Ureter (tissue), 1 donor: ENCODE measurements at places on chromosomes 12 and 14. TPM values are rescaled to one million over a fixed set of nuclear protein-coding genes. Genes with fewer than 3 reads are reported as not detected.

- no peak for DNase-seq
These were observed 76.5 kb downstream of the SNAPC1 start for GRCh38 chr14:61838661-61839245.

DNA sequence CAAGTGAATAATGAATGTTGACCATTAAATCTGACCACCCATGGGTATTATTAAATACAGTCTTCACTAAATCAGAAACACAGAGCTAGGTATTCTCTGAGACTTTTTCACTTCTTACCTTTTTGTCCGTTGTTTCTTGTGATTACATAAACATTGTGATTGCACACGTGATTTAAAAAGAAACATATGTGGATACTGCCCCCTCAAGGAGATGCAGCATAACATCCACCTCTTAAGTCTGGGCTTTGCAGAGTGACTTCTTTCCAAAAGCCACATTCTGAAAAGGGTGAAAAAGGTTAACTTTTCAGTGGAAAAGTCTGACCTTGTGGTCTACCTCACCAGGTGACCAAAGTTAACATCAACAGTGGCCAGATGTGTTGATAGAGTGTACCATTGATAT lies 185.5 kb upstream of the FAR2 start:
- no peak for DNase-seq

DNA sequence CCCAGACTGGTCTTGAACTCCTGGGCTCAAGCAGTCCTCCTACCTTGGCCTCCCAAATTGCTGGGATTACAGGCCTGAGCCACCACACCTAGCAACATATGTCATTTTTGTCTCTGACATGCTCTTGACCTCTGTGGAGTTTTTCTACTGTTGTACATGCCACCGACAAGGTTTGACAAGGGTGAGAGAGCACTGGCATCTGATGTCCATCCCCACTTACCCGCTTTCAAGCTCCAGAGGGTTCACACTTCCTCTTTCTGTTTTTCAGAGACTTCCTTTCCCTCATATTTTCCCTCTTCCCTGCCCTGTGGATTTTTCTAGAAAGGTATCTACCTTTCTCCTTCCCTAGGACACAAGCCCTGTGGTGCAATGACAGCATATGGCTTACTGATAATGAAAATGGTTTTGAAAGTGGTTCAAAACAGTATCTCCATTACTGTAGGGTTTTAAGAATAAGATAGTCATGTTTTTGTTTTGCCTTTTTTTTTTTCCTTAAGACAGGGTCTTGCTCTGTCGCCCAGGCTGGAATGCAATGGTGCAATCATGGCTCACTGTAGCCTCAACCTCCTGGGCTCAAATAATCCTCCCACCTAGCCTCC lies 27.7 kb upstream of the PLEKHG3 start:
- no peak for DNase-seq

DNA sequence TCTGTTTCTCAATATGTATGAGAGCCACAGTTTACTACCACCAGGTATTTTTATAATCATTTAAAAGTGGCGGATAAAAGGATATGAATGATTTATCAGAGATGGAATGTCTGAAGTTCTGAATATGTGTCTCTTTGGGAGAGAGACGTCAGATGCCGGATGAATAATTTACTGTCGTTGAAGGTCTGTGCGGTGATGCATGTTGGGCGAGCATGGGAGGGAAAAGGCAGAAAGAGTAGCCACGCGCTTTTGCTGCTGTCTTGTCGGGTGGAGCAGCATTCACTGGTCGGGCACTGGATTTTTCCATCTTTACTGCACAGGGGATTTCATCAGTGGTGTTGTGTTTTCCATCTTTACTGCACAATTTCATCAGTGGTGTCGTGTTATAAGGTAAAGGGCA lies 65.6 kb downstream of the SYNE2 start:
- no peak for DNase-seq

DNA sequence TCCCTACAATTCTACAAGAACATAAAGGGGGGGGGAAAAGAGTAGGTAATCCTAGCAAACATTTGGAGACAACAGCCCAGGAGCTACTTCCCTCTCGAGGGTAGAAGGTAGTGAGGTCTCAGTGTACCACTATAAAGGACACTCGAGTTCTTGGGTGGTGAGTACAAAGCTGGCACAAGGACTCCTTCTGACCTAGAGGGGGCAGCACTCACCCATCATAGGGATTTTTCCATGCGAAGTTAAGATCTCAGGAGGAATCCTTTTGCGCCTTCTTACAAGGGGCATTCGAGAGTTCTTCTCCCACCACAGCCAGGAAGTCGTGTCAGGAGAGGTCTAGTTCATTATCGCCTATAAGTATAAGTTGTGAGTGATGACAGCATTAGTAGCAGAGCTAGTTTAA lies 200.2 kb upstream of the RBM19 start:
- DNase-seq: no peak

DNA sequence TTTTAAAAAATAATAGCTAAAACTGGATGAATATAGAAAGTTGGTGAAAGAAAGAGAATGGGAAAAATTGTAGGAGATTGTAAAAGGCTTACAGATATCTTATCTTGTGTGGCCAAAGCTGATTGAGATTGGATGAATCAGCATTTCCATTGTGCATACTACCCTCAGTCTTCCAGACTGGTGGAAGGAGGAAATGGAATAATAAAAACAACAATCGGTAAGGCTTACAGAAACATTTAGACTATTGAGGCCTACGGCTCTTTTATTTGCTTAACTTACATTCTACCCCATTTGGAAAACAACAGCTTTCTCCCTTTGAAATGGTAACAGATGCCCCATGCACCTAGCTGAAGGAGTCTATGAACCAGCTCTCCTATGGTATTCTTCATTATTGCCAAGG lies 129.8 kb downstream of the PTPRB start:
- no peak for DNase-seq

DNA sequence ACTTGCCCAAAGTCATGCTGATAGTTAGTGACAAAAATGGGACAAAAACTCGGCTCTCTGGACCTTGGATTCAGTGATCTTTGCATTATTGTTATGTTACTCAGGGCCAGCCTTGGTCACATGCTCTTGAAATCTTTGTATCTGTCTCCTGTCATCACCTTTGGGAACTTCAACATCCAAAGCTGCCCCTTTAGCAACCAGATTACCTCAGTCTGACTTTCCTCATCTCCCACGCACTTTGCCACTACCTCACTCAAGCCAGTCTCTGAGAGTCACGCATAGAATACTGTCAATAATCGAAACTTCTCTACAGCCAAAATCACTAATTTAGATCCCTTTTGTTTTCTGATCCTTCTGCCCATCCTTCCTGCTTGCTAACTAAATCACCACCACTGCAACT lies 90.8 kb upstream of the DAAM1 start:
- DNase-seq: no peak

GRCh38 chr14:22822016-22822570 lies 6.9 kb upstream of the SLC7A7 start:
- DNase-seq: no peak

DNA sequence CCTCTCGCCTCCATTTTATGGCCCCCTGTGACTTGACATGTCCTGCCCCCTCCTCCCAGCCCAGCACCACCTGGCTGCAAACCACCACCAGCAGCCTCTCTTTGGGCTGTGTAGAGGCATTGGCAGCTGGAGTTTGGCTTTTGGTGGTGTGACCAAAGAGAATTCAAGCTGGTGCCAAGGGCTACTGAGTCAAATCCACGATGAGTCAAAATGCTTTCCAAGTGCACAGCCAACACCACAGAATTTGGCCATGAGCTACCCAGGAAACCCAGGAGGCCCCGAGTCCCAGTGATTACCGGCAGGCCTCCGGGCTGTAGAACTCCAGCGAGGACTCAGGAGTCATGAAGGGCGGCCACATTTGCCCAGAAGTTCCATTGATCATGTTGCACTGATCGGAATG lies 53.8 kb downstream of the SCARB1 start:
- no peak for DNase-seq

GRCh38 chr12:12721176-12721751 lies 4.1 kb downstream of the CDKN1B start:
- DNase-seq: no peak

GRCh38 chr12:52126605-52127578 lies 47.4 kb downstream of the SMIM41 start:
- DNase-seq: peak; percentile 41

DNA sequence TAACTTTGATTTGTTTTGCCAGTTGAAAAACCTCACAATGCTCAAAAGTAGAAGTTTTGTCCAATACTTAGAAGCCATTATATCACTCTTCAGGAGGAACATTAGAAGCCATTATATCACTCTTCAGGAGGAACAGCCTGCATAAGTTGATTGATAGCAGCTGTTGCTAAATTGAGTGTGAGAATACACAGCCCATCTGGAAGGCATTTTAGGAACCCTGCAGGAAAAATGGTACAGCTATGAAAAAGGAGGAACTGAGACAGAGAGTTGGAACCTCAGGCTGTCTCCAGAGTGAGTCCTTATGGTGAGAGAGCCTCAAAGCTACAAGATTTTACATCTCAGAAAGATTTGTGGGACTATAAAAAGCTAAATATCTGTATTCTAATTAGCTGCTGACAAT lies 207.0 kb downstream of the MYRFL start:
- no peak for DNase-seq

DNA sequence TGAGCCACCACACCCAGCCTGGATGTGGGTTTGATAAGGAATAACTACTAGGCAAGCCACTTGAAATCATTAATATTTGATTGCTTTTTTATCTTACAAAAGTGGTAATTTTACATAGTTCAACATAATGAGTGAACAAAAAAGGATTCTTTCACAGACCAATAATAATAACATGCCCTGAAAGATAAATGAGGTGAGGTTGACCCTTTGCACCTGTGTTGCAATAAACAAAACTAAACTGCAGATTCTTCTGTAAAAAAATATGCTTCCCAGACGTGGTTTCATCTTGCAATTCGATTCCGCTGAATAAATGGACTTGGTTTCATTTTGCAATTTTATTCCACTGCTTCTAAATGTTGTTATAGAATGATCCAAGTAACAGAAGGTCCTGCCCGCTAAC lies 1514.9 kb upstream of the TMEM132C start:
- no peak for DNase-seq

GRCh38 chr14:102857444-102857843 lies 65.0 kb upstream of the AMN start:
- no peak for DNase-seq

DNA sequence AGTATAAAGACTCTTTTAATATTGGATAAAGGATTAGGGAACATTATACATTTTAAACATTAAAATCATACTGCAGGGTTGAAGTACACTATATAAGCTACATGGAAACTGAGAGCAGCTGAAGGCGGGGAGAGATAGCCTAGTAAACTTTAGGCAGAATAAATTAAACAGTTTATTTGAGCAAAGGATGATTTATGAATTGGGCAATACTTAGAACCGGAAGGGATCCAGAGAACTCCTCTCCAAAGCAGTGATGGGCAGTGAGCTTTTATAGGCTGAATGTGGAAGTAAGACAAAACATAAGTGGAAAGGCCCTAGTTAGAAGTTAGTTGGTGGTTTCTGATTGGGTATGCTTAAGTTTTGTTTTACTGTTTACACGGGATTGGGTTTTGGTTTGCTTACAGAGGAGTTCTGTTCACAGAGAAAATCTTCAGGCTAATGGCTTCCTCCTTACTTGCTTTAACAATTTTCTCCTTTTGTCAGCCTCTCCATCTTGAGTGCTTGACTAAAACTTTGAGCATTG lies 18.9 kb downstream of the LEMD3 start:
- no peak for DNase-seq

GRCh38 chr12:50937653-50938052 lies 14.7 kb upstream of the HIGD1C start:
- no peak for DNase-seq

- no peak for DNase-seq
These were observed 50.3 kb downstream of the LMO3 start for GRCh38 chr12:16555630-16556029.

DNA sequence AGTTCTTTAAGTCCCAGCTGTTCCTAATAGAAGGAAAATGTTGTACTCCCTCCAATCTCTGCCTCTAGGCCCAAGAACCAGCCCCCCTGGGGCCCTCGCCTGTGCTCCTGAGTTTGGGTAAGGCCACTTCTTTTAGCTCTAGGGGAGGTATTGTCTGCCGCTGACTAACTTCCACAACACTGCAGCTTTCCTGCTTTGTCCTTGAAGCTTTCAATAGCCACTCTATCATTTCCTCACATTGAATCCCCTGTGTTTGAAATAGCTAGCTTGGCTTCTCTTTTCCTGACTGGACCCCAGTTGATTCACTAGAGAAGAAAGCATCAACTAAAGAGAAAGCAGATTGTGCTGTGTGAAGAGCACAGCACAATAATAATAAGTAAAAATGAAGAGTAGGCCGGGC lies 28.8 kb downstream of the KRT80 start:
- no peak for DNase-seq

GRCh38 chr12:115942346-115942745 lies 335.1 kb downstream of the MED13L start:
- DNase-seq: no peak

DNA sequence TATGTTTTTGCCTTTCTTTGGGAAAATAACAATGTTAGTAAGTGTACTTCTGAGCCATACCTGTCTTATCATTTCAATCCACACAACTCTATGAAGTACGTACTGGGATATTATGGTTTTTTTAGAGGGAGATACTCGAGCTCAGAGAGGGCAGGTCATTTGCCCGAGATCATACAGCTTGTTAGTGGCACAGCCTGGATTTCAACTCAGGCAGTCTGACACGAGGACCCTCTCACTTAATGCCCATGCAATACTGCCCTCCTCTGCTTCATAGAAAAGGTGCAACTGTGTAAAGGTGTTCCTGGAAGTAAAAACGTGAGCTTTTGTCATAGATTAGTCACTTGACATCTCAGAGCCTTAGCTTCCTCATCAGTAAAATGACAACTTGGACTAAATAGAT lies 128.0 kb downstream of the NDUFA12 start:
- no peak for DNase-seq

DNA sequence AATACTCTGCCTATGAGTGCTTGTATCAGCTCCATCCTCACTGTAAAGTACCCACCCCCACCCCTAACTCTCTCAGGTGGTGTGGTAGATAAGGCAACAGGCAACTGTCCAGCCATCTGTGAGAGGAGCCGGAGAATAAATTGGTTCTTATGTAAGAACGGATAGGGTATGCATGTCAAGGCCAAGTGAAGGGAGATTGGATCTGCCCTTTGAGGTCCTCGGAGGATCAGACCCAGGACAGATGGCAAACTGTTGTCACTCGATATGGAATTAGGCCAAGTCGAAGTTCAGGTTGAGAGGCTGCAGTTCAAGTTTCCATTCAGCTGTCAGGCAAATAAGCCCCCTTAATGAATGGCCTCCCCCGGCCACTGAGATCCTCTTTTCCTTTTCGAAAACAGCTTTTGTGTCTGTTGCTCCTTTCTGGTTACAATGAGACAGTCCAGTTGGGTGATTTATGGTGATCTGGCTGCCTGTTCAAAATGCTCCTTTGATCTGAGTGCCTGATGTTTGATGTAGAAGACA lies 120.3 kb downstream of the VRK1 start:
- no peak for DNase-seq

The LRTM2 gene
- not detected for total RNA-seq

The GPR137C gene
- 2.2 TPM for total RNA-seq

The FERMT2 gene
- 82.3 TPM for total RNA-seq

The GXYLT1 gene
- total RNA-seq: 10.0 TPM

The OR6C74 gene
- not detected for total RNA-seq

The PRIM1 gene
- total RNA-seq: 4.6 TPM

The NANOG gene
- total RNA-seq: 2.5 TPM

The RPGRIP1 gene
- 0.49 TPM for total RNA-seq

The HCAR3 gene
- total RNA-seq: 12.3 TPM

The HOXC4 gene
- 3.5 TPM for total RNA-seq

The RNASE1 gene
- 67.3 TPM for total RNA-seq

The IFT81 gene
- total RNA-seq: 21.9 TPM

The E2F7 gene
- 1.7 TPM for total RNA-seq

The SPX gene
- total RNA-seq: not detected

The PRH1 gene
- total RNA-seq: 47.6 TPM

The KRT85 gene
- not detected for total RNA-seq

The SRGAP1 gene
- total RNA-seq: 15.8 TPM

The CCER1 gene
- not detected for total RNA-seq

The HOXC9 gene
- 1.7 TPM for total RNA-seq

The FGD4 gene
- 26.3 TPM for total RNA-seq
